Astrocyte of the spinal cord (primary cell): ENCODE measurements at places on chromosomes 12 and 14.

- DNase-seq = no peak
Observed at GRCh38 chr12:27506645-27507189, 17.3 kb upstream of the PPFIBP1 start.

GRCh38 chr14:104421401-104421821 is 158.2 kb upstream of the C14orf180 start:
- no peak for DNase-seq

DNA sequence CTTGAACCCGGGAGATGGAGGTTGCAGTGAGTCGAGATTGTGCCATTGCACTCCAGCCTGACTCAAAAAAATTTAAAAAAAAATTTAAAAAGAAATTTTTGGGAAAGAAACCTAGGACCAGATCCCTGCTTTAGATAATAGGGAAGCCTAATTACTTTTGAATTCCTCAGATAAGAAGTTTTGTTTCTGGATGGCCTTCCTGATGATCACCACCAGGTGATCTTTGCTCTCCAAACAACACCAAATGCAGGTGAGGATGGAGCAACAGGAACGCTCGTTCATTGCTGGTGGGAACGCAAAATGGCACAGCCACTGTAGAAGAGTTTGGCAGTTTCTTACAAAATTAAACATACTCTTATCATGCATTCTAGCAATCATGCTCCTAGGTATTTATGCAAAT is 28.5 kb upstream of the KLC1 start:
- DNase-seq = no peak

DNA sequence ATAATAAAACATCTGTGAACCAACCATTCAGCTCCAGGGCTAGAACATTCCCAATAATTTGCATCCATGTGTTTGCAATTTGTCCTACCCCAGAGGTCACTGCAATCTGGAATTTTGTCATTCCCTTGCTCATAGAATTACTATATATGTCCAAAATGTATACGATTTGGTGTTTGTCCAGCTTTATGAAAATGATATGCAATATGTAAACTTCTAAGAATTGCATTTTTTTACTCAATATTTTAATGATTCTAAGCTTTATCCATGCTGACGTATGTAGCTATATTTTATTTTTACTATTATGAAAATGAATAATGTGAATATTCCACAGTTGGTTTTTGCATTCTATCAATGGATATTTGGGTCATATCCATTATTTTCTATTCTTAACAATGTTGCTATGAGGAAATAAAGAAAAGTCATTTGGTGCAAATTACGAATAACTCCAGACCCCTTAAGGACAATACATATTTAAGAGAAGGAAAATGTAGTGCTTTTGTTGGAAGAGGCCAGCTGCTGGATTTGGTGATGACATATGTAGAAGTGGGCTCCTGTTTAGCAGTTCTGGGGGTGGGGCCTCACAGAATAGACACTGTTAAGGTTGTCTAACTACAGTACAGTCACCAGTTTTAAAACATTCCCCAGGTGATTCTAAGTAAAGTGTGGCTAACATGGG is 139.4 kb downstream of the SLC38A4 start:
- no peak for DNase-seq

DNA sequence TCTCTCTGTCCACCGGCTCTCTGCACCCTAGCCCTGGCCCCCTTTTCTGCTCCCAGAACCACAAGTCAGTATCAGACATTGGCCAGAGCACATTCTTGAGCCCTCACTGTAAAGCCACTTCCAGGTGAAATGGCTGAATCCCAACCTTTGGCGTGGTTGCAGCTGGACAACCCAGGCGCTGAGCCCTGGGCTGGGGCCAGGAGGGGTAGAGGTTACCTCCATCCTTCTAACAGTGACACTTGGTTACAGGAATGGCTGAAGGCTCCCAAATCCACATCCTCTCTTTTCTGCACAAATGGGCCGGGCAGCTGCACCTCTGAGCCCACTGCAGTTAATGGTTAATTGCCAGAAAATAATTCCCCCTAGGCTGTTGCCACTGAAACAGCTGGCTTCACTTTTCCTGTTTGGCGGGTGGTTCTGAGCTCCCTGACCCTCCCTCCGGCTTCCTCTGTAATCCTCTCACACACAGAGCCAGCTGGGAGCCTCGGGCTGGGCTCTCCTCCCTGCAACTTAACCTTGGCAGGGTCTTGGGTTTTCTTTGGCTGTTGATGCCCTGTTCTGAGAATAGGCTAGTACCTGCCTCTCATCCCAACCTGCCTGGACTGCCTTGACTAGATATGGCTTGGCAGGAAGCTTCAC is 44.1 kb downstream of the TSPAN11 start:
- DNase-seq = no peak

GRCh38 chr12:126286203-126286602 is 1221.0 kb downstream of the AACS start:
- no peak for DNase-seq

DNA sequence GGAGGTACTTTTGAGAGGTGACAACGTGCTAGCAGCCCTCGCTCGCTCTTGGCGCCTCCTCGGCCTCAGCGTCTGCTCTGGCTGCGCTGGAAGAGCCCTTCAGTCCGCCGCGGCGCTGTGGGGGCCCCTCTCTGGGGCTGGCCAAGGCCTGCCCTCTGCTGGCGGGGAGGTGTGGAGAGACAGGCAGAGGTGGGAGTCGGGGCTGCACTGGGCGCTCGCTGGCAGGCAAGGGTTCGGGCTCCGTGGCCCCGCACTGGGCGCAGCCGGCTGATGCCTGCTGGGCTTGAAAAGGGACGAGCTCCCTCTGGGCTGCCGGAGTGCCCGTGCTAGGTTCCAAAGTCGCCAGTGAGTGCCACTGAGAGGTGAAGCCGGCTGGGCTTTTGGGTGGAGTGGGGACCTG is 580.0 kb downstream of the DIO2 start:
- DNase-seq = no peak

DNA sequence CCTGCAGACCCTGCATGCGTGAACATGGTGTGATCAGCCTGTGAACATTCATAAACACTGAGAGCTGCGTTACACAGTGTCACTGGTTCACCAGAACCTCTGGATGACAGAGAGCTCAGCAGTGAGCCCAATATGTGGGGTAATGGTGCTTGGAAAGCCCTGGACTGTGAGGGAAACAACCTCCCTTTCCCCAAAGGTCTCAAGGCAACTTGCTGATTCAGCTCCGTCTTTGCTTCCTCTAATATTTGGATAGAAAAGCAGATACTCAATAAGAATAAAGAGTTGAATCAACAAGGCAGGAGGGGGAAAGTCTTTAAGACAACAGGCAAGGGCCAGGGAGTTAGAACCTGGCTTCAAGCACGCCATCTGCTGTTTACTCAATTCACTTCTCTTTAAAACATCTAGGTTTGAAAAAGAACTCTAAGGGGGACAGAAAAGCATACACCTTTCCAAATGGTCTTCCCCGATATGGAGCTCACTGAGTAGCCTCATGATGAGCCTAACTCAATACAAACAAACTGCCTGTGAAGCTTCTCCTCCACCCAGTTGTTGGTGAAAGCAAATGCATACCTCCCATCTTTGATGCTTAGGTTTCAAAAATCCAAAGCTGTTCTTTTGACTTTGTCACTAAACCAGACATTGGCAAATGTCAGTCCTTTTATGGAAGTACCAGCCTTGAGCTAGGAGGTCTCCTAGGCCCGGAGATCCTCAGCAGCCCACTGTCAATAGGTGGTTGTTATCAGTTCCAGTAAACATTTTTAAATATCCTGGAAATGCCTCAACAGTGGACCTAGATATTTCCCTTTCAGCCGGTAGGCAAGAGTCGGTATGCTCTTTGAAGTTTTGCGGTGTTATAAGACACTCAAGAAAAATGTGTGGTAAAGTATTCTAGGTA is 76.1 kb downstream of the SAMD4A start:
- peak; percentile 59 for DNase-seq

DNA sequence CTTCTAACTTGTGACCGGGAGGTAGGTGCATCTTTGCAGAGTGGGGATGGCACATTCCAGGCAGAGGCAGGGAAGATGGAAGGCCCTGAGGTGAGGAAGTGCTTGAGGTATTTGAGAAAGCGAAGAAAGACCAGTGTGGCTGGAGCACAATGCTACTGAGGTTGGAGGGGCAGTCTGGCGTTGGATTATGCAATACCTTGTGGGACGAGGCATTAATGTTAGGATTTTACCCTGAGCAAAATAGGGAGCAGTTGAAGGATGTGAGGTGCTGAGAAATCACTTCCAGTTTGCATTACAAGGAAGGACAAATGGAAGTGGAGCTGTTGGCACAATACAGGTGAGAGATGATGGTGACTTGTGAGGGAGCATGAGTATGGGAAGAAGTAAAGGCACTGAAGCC is 145.5 kb downstream of the KCNA5 start:
- no peak for DNase-seq

GRCh38 chr12:131687346-131688125 is 23.4 kb upstream of the SFSWAP start:
- no peak for DNase-seq

- no peak for DNase-seq
Observed at GRCh38 chr12:113591480-113591974, 119.9 kb upstream of the LHX5 start.

GRCh38 chr14:69483765-69484443 is 624 bp upstream of the PLEKHD1 start:
- peak; percentile 7 for DNase-seq

DNA sequence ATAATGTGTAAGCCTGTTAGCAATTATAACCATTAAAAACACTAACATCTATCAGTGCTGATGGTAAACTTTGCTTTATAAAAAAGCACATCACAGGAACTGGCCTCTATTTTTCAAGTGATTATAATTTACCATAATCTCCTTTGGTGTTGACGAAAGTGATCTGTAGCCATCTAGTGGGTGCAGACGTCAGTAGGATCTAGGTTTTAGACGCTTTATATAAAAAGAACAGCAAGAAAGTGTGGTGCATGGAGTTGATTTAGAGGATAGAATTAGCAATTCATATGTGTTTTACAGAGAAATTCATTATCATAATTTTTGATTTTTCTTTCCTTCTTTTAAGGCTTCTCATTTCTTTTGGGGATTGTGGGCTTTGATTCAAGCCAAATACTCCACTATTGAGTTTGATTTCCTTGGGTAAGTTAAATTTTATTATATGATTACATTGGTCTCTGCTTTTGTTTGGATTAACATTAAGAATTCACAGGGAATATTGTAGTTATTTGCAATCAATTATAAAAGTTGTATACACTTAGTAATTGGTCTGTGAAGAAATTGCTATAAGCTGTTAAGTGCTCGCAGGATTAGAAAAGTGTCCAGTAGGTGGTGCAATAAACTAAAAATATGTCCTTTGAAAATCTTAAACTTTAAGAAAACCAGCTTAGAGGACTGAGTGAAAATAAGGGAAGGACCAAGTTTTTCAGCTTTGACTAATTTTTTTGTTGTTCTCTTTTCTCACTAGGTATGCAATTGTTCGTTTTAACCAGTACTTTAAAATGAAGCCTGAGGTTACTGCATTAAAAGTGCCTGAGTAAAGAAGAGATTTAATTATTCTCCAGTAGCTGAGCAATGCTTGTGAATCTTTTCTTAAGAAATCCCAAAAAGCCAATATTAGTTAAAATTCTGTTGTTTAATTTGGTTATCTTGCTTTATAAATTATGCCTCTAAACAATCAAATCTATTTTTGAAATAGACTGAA is 59.5 kb downstream of the ETNK1 start:
- peak; percentile 73 for DNase-seq

- no peak for DNase-seq
Observed at GRCh38 chr12:110760204-110760609, 17.5 kb upstream of the PPP1CC start.

GRCh38 chr14:101630056-101630965 is 69.0 kb downstream of the DIO3 start:
- DNase-seq = no peak

DNA sequence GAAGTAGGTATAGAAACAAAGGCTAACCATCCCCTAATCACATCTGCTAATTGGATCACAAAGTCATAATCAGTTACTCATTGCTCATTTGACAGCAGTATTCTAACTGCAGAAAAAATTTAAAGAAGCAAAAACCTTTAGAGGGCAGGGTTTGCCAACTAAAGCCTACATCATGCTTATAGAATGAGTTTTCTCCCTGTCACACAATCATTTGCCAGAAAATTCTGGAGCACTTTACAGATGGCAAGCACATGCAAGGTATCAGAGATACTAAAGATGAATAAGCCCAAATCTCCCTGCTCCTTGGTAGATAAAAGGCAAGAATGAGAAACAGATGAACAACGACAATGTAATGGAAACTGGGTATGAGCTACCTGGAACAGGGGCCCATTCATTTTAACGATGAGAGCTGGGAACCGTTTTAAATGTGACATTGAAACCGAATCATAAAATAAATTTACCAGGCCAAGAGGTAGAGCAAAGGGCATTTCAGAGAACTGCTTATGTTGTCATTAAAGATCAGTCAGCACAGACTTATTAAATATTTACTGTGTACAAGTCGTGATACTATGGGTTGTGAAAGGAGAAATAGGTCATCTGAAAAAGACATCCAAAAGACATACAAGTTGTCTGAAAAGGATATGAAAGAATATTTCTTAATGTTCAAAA is 211.4 kb upstream of the ABCD2 start:
- DNase-seq = no peak

GRCh38 chr14:93937519-93937918 is 10.4 kb downstream of the FAM181A start:
- DNase-seq = no peak

GRCh38 chr12:44775901-44776300 is 100.2 kb downstream of the NELL2 start:
- DNase-seq = no peak

DNA sequence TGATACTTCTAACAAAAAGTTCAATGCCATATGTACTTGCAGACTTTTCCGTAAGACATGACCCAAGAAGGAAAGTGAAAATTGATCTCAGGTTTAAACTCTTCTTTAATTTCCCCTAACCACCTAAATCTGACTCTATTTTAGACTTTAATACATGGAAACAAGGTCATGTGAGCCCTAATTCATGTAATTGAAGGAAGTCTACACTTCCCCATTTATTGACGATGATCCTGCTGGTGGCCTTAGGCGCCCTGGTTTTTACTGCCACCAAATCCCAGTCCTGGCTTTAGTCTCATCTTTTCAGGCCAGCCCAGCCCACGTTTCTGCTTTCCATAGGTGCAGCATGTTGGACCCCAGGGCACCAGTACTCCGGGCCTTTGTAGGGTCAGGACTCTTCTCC is 157.9 kb downstream of the PELI2 start:
- no peak for DNase-seq

DNA sequence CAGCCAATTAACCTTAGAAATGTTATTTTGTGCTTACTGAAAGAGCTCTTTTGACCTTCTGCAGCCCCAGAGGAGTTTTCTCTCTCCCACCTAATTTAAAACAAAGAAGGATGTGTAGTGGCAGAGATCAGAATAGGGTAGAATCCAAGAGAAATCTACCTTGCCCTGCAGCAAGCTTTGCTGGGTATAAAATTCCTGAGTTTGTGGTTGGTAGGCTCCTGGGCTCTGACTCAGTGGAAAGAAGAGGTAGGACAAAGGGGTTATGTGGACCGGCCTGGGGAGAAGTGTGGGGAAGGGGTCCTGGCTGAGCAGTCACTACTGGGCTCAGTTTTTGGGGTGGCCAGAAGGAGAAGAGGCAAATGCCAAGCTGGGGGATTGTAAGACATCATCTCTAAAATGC is 46.8 kb downstream of the IRF2BPL start:
- no peak for DNase-seq

GRCh38 chr12:64889434-64890216 is 65.2 kb downstream of the TBC1D30 start:
- DNase-seq = no peak

- no peak for DNase-seq
Observed at GRCh38 chr14:81537193-81537592, 3.5 kb upstream of the SEL1L start.
